Osteocyte (in vitro differentiated cells): ENCODE measurements at places on chromosomes 5 and 9.
A peak's percentile ranks its signal among the peaks of the same experiment; 100 is the strongest.

- peaks cover 8% of the 10 kb centered on the region for H3K27me3 ChIP-seq
- H3K4me1 ChIP-seq: no peaks in the 10 kb centered on the region
- no peak overlapping the region for H3K27ac ChIP-seq
- no peak overlapping the region for H3K4me3 ChIP-seq
Observed at GRCh38 chr5:57277085-57277484, 103.2 kb downstream of the GPBP1 start.

DNA sequence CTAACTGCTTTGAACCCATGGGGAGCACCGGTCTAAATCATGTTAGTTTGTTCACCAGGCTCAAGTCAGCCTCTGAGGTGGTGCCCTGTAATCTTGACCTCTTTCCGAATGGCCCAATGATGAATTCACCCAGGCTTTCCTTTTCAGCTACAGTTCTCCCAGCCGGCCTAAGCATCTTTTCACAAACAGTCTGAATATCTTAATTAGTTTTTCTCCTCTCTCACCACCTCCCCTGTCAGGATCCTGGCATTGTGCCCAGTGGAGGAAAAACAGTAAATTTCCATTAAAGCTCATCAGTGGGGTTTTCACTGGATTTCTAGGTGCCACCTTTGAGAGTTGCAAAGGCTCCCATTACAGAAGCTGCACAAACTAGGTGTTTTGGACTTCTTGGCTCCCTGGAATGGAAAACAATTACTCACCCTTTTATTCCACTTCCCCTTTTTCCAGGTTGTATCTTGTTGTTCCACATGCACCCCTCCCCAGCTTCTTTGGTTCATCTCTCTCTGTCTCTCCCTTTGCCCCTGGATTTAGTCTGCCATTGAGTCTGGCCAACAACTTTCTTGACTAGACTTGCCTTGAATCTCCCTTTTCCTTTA, 69.4 kb upstream of the ADAMTSL1 start:
- H3K4me3 ChIP-seq: no peak overlapping the region
- H3K27ac ChIP-seq: no peak overlapping the region
- H3K27me3 ChIP-seq: no peaks in the 10 kb centered on the region
- no peaks in the 10 kb centered on the region for H3K36me3 ChIP-seq
- peaks cover 8% of the 10 kb centered on the region for H3K4me1 ChIP-seq
- DNase-seq: no peak

DNA sequence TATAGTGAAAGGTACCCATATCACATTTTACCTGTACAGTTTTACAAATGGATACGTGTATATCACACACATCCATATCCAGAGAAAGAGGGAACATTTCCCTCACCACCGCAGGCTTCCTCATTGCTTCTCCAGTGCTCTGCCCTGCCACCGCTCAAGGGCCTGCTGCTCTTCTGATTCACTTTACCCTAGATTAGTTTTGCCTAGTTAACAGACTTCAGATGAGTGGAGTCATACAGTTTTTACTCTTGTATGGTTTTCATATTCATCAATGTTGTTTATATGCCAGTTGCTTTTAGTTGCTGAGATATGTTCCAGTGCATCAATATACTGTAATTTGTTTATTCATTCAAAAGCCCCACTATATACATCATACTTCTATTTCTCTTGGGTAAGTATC, 53.9 kb upstream of the POMT1 start:
- H3K4me1 ChIP-seq: no peaks in the 10 kb centered on the region
- H3K4me3 ChIP-seq: no peak overlapping the region
- peaks cover 71% of the 10 kb centered on the region for H3K36me3 ChIP-seq
- no peak overlapping the region for H3K27ac ChIP-seq
- no peaks in the 10 kb centered on the region for H3K27me3 ChIP-seq

- no peaks in the 10 kb centered on the region for H3K27me3 ChIP-seq
- peaks cover 13% of the 10 kb centered on the region for H3K4me1 ChIP-seq
- H3K4me3 ChIP-seq: peak overlapping the region; percentile 28
- H3K36me3 ChIP-seq: no peaks in the 10 kb centered on the region
Observed at GRCh38 chr5:40521108-40521785, 158.5 kb upstream of the PTGER4 start.

DNA sequence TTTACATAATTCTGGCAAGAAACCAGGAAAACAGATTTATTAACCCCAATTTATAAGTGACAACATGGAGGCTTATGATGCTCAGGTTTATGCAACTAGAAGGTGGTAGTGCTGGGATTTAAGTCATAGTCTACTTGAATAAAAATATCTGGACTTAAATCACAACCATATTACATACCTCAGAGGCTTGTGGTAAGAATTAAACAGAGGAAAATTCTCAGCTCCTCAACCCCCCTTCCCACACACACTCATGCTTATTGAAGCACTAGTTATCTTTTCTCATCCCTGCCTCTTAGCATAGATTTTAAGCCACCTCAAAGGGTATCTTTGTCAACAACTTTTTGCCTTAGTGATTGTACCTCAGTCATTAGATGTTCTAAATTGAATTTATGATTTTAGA, 731.0 kb downstream of the PRELID2 start:
- H3K4me1 ChIP-seq: no peaks in the 10 kb centered on the region
- H3K27me3 ChIP-seq: no peaks in the 10 kb centered on the region
- no peak for DNase-seq
- no peak overlapping the region for H3K27ac ChIP-seq
- H3K36me3 ChIP-seq: no peaks in the 10 kb centered on the region
- H3K4me3 ChIP-seq: no peak overlapping the region

GRCh38 chr5:77499441-77499840, 7.3 kb upstream of the WDR41 start:
- H3K36me3 ChIP-seq: peaks cover 1% of the 10 kb centered on the region
- H3K27ac ChIP-seq: no peak overlapping the region
- peaks cover 75% of the 10 kb centered on the region for H3K27me3 ChIP-seq
- no peaks in the 10 kb centered on the region for H3K4me1 ChIP-seq

GRCh38 chr9:92730897-92731296, 33.7 kb downstream of the BICD2 start:
- no peak for DNase-seq
- H3K36me3 ChIP-seq: peaks cover 3% of the 10 kb centered on the region
- no peak overlapping the region for H3K27ac ChIP-seq

DNA sequence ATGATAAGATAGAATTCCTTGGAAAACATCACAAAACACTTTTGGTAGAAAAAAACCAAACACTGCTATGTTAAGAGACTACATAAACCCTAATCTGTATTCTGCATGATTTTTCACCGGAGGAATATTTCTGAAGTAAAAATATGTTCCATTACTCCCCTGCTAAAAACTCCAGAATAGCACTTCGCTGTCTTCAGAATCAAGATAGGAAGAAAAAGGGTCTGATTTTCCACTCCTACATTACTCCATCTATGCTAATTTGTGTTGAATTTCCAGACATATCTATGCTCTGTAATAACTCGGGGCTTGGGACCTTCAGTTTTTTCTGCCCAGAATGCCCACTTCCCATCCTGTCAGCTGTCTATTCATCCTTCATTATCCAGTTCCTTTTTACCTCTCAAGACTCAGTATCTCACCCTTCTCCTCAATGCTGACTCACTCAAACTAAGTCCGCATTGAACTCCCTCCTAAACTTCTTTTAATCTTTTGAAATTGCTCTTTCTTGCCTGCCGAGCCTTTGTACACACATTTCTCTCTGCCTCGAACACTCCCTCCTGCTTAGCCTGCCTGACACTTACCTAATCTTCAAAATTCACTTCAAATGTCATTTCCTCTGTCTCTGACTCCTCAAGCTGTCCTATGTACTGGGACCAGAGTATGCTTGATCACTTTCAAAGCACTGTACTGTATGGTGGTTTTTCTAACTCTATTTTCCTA, 171.0 kb downstream of the ARRDC3 start:
- no peak for DNase-seq
- H3K36me3 ChIP-seq: no peaks in the 10 kb centered on the region
- no peaks in the 10 kb centered on the region for H3K27me3 ChIP-seq
- no peak overlapping the region for H3K4me3 ChIP-seq
- H3K27ac ChIP-seq: no peak overlapping the region
- H3K4me1 ChIP-seq: no peaks in the 10 kb centered on the region

DNA sequence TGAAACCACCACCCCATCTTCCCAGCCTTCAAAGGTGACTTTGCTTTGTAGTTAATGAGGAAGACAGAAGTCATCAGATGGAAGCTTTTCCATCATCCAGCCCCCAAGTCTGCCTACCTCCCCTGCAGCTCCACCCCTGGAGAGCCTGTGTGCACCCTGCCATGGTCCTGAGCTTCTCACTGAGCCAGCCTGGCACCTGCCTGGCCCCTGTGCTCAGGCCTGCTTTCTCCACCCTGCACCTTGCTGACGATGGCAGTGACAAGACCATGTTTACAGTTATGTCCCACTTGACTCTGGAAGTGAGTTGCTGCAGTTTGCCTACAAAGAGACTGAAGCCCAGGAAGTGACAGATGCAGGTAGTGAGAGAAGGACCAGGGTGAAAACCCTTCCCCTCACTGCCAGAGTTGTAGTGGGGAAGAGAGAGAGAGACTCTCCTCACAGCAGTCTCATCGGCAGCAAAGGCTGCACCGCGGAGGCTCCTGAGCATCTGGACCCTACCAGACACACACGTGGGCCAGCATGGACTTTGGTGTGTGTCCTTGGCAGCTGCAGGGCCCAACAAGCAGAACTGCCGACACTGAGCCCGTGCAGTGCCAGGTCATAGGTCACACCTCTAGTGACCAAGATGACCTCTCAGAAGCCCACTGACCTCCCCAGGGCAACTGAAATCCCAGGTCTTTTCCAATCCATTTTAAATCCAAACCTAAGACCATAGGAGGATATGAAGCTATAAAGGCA, 107.1 kb downstream of the CACNA1B start:
- no peaks in the 10 kb centered on the region for H3K36me3 ChIP-seq
- H3K27me3 ChIP-seq: no peaks in the 10 kb centered on the region
- H3K4me1 ChIP-seq: no peaks in the 10 kb centered on the region
- no peak for DNase-seq

DNA sequence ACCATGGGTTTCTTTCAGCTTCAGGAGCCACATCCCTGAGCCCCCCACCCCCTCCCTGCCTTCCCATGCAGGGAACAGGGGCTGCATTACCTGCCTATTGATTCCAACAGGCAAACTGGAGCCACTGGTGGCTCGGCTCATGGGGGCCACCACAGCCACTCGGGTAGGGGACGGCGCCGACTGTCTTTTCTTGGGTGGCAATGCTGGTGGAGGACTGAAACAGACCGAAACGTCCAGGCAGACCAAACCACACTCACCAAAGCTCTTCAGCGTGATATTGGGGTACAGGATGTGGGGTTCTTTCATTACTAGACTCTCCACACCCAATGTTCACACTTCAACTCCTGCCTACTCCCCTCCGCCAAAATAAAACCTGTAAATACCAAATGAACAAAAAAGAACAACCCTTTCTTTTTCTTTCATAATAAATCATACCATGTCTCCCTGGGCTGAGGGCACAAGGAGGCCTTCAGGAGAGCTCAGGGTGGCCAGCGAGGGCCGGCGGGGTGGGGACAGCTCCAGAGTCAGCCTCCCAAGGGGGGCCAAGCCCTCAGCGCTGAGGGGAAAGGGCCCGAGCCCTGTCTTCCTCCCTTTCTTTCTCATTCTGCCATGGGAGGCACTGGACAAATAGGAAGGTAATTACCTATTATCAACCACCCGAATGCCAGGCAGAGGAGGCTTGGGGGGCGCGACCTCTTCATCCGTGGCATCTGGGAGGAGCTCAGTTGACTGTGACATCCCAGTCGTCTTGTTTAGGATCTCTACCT, 83.3 kb downstream of the PRRT1B start:
- no peak for DNase-seq
- H3K36me3 ChIP-seq: peaks cover 26% of the 10 kb centered on the region
- no peaks in the 10 kb centered on the region for H3K27me3 ChIP-seq
- no peak overlapping the region for H3K27ac ChIP-seq
- no peak overlapping the region for H3K4me3 ChIP-seq

DNA sequence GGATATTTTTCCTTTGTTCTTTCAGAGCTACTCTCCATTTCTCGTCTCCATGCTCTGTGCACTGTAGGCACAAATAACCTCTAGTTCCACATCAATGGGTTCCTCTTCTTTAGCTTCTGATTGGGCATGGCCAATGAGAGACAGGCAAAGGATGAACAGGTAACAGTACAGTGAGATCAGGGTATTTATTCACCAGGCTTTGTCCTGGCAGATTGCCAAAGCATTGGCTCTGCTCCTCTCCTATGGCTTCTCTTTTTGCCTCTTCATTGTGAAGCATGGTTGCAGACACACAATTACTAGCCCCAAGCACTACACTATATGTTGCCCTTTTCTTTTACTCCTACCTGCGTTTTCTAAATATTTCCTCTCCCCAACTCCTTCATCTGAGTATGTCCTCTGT, 215.1 kb upstream of the ARRDC3 start:
- no peaks in the 10 kb centered on the region for H3K27me3 ChIP-seq
- H3K27ac ChIP-seq: no peak overlapping the region
- H3K4me1 ChIP-seq: peaks cover 4% of the 10 kb centered on the region
- DNase-seq: no peak

GRCh38 chr9:121942866-121943382, 150.2 kb downstream of the TTLL11 start:
- H3K36me3 ChIP-seq: no peaks in the 10 kb centered on the region
- DNase-seq: no peak
- H3K27ac ChIP-seq: no peak overlapping the region

DNA sequence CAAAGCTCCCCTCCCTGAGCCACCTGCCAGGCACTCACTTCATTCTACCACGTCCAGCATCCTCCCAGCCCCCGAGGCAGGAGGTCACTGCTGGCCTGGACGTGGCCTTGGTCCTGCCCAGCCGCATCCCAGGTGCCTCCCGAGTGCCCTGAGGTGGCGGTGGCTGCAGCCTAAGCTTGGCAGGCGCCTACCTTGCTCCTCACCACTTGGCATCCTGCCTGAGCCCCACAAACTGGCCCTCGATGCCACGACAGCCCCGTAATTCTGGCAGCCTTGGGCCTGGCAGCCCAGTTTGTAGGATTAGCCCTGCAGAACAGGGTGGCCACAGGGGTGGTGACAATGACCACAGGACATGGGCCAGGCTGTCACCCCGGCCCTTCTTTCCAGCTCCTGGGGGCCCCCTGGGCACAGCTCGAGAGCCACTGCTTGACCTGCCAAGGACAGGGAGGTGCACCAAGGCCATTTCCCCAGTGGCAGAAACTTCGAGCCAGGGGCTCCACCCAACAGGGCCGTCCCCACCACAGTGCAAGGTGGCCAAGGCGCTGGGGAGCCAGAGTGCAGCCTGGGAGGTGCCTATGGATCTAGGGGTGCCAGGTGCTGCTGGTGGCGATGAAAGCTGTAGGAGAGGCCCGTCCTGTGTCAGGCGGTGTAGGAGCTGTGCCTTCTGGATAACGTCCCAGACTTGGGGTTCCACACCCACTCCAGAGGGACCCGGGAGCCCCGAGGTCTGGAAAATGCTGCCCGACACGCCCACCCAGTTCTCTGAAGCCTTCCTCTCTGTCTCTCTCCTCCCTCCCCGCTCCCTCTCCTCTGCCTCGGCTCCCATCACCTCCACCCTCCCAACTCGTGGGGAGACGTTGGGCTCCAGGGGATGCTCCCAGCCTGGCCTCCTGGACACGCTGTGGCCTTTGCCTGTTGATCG, 18.4 kb downstream of the NKD2 start:
- no peaks in the 10 kb centered on the region for H3K4me1 ChIP-seq
- no peaks in the 10 kb centered on the region for H3K36me3 ChIP-seq
- no peak overlapping the region for H3K27ac ChIP-seq
- no peak for DNase-seq

GRCh38 chr9:91089405-91090129, 272.2 kb downstream of the AUH start:
- H3K4me3 ChIP-seq: no peak overlapping the region
- peaks cover 8% of the 10 kb centered on the region for H3K4me1 ChIP-seq
- DNase-seq: no peak
